Colonic mucosa (tissue), 4 donors: ENCODE measurements at places on chromosomes 4 and X.

GRCh38 chrX:133412246-133412645, 3.0 kb downstream of the GPC4 start:
- no peak for DNase-seq

DNA sequence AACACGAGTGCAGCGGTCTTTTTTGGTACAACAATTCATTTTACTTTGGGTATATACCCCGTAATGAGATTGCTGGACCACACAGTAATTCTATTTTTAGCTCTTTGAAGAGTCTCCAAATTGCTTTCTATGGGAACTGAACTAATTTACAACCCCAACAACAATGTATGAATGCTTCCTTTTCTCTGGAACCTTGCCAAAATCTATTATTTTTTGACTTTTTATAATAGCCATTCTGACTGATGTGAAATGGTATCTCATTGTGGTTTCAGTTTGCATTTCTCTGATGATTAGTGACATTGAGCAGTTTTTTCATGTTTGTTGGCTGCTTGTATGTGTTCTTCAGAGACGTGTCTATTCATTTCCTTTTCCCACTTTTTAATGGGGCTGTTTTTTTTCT, 240.8 kb downstream of the STK32B start:
- no peak for DNase-seq

- no peak for DNase-seq
Observed at GRCh38 chr4:186486172-186486571, 69.2 kb downstream of the MTNR1A start.

DNA sequence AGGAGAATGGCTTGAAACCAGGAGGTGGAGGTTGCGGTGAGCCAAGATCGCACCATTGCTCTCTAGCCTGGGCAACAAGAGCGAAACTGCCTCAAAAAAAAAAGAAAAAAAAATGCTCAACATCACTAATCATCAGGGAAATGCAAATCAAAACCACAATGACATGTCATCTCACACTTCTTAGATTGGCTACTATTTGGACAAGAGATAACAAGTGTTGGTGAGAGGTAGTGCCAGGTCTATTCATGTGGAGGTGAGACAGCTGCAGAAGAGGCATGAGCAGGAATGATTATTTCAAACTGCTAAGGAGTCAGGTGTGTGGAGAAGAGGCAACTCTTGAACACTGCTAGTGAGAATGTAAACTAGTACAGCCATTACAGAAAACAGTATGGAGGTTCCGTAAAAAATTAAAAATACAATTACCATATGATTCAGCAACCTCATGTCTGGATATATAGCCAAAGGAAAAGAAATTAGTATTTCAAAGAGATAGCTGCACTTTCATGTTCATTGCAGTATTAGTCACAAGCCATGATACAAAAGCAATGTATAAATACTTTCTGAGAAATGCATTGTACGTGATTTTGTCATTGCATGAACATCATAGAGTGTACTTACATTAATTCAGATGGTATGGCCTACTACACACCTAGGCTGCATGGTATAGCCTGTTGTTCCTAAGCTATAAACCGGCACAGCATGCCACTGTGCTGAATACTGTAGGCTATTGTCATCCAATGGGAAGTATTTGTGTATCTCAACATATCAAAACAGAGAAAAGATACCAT, 75.3 kb downstream of the TMEM144 start:
- no peak for DNase-seq

GRCh38 chr4:134747108-134747805, 545.7 kb upstream of the PABPC4L start:
- DNase-seq: no peak
